GM04503 (cell line): ENCODE measurements at places on chromosomes 2 and 18.

DNA sequence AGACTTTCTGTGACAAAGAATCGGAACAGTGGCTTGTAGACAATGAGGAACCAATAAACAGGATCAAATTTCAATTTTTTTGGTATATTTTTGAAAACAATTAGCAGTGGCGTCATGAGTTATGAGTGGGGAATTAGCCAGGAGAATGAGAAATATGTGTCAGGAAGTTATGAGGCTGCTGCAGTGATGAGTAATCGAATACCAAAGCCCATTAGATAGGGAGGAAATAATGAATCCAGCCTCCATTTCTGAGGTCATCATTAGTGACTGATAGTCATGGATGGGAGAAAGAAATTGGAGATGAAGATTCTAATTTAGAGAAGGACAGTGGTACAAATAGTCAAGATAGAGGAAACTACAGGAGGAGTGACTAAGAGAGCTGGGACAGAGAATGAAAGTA, 673.1 kb upstream of the VRK2 start:
- DNase-seq, result peak; percentile 49

DNA sequence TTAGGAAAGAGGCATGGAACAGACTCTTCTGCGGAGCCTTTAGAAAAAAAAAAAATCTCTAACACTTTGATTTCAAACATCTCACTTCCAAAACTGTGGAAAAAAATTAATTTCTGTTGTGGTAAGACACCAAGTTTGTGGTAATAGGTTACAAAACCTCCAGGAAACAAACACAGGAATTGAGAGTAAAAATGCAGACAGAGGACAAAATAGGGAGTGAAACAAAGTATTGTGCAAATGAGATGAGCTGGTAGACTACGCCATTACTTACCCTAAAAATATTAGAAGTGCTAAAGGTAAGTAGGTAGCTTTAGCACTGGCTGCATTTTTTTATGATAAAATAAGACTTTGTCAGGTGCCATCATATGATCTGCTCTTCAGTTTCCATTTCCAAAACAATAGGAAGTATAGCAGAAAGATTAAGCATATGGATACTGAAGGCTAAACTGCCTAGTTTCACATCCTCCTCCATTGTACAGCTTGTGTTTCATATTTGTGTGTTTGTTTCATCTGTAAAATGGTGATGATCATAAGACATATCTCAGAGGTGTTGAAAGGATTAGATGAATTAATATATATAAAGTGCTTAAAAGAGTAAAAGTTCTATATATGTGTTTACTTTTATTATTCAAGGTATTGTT, 309.2 kb downstream of the NR4A2 start:
- no peak for DNase-seq

DNA sequence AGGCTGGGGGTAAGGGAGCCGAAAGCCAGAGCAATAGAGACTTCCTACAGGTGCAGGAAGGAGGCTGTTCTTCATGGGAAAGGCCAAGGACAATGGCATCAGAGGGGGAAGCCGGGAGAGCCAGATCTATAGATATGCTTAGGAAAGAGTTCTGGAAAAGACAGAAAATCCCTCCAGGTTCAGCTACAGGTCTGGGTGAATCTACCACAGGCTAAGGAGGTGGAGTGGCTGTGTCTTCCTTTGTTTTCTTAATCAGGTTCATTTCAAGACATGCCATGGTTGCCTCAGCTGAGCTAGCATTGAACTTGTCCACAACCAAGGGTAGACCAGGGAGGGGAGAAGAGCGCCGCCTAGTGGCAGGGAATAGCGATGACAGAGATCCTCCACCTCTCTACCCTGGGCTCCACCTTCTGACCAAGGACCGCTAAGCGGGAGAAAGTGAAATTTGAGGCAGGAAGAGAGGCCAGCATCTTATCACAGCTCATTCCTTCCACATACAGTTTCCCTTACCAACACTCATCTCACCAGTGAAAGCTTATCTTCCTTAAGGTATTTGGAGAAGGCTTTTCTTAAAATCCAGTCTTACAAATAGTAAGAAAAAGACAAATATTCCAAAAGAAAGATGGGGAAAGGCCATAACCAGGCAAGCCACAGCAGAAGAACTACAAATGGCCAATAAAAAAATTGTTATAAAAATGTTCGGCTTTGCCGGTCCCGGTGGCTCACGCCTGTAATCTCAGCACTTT, 74.2 kb downstream of the VIT start:
- DNase-seq, result no peak

GRCh38 chr2:240155745-240156390, 15.4 kb upstream of the OTOS start:
- no peak for DNase-seq

DNA sequence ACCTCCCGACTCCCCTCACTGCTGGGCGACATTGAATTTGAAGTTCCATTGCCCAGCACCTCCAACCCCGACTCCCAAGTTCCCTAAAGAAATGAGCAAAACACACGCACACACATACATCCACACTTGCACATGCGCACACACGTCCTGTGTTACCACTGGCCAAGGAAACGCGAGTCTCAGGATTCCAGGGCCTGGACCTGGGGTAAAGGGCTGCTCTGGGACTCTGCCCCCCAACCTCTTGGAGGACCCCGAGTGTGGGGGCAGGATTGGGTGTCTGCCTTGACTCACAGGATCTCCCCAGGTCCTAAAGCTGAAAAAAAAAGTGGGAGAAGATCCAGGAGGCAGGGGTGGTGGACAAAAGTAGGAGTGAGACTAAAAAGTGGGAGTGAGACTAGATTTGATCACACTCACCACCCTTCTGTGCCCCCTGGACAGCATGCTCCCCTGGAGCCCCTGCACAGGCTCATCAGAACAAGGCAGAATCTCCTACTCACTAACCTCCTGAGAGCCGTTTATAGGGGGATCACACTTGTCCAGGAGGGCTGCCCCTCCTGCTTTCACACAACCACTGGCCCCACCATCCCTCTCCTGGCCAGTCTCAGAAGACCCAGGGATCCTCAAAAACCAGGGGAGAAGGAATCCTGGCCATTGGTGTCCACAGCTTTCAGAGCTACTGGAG, 202.2 kb downstream of the TNS1 start:
- DNase-seq, result no peak
